Esophagus mucosa (tissue), 1 donor: ENCODE measurements at places on chromosomes 1 and 21. TPM values are rescaled to one million over a fixed set of nuclear protein-coding genes. Genes with fewer than 3 reads are reported as not detected.

- ATAC-seq, result no peak
Measured at GRCh38 chr1:205416322-205416721, 5.5 kb downstream of the LEMD1 start.

GRCh38 chr1:204931768-204932572 is 61.3 kb downstream of the NFASC start:
- ATAC-seq, result no peak

- no peak for ATAC-seq
Measured at GRCh38 chr1:203797948-203798655, 2.7 kb downstream of the ZBED6 start.

- ATAC-seq, result peak; percentile 9
Measured at GRCh38 chr1:41021526-41022308, at the start of gene SLFNL1. TSS of gene SLFNL1 (minus strand) at chr1:41021725. CDS start at chr1:41020660, 1,065 bp downstream.

- peak; percentile 55 for ATAC-seq
Measured at GRCh38 chr1:15430787-15431570, 7.3 kb upstream of the CTRC start.

- ATAC-seq, result no peak
Measured at GRCh38 chr1:159941591-159942560, 3.5 kb downstream of the IGSF9 start.

DNA sequence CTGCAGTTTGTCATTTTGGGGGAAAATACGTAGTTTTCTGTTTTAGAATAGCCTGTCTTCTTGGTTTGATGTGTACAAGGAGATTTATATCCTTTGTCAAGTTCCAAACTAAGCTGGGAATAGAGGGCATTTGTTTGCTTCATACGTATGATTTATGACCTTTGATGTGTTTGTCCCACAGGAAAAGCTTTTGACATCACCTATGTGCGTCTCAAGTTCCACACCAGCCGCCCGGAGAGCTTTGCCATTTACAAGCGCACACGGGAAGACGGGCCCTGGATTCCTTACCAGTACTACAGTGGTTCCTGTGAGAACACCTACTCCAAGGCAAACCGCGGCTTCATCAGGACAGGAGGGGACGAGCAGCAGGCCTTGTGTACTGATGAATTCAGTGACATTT is 79.9 kb downstream of the LAMC1 start:
- ATAC-seq, result no peak

DNA sequence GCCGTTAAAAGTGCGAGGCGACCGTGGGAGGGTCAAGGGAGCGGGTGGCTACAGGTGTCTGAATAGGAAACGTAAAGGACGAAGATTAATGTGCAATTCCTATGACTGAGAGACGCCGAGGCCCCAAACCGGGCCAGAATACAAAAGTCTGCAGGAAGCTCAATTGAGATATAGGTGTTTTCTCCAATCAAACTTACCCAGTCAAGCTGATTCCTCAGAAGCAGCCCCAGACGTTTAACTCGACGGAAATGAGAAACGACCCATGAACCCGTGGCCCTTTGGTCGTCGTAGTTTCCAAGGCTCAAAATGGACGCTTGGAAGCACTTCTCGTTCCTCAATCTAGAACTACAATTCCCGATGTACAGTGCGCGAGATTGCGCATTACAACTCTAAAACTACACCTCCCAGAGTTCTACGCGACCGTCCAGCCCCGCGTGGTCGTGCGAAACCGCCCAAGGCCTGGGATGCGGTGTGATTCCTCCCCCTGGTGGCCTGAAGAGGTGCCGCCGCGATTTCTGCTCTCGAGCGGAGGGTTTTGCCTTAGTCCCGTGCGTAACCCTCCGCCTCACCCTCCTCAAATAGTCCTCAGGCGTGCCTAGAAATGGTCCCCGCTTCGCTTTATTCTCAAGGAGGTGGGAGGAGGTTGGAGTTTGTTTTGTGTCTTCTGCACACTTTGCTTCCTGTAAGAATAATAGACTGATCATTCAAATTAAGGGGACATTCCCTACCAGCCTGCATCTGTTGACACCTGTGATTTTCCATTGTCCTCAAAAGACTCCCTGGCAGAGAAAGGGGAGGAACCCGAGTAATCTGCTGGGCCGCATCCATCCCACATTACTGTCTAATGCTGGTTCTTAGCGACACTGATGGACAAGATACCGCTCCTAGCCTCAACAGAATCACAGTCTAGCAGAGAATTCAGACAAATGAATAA is at the start of gene PAFAH2:
PAFAH2 (minus strand) TSS at position 236 of the 934 bp plus-strand sequence. CDS start 7,247 bp downstream, outside the sequence.
- ATAC-seq, result peak; percentile 99

The CFAP74 gene
- not detected for total RNA-seq

The ACP6 gene
- 14.3 TPM for total RNA-seq

The PKP1 gene
- 608 TPM for total RNA-seq

The SH2D5 gene
- 0.64 TPM for total RNA-seq
